ENCODE measurements at places on chromosomes 5 and 9.

GRCh38 chr9:2662496-2662895, 40.9 kb downstream of the VLDLR start:
- DNase-seq = no peak

- DNase-seq = no peak
These were observed 52.8 kb upstream of the ENTREP1 start for GRCh38 chr9:69272212-69272611.

- no peak for DNase-seq
These were observed 59.3 kb upstream of the RNU6ATAC start for GRCh38 chr9:134223591-134224122.

DNA sequence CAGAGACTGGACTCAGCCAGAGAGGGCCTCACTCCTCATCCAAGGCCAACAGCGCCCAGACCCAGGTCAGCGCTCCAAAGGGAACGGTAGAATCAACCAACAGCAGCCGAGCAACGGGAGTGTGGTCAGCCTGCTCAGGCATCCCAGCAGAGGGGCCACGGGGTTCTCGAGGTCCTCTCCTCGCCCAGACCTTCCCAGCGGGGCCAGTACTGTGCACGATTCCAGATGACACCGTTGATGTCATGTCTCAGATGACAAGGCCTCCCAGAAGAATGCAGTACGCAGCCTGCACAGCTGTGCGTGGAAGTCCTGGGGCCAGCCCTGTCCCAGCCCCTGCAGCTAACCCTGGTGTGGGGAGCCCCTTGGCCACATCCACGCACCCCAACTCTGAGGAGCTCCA, 141.0 kb upstream of the PPP1R26 start:
- no peak for DNase-seq

DNA sequence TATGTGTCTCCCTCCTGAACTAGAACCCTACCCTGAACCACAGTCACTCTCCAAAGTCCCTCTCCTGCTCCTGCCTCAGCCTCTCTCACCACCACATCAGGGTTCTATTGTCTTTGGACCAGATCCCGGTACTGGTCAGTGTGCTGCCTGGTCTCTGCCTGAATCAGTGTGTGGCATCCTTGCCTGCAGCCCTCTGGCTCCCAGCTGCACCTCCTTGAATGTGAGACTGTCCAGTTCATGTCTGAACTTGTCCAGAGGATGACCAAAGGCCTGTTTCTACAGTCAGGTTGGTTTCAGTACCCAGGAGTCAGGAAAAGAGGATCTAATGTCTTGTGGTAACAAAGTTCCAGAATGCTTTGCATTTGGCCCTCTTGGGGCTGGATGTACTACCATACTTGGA, 76.8 kb upstream of the RANBP3L start:
- DNase-seq = no peak

GRCh38 chr5:61673007-61673735, 341.1 kb downstream of the ZSWIM6 start:
- DNase-seq = no peak

GRCh38 chr5:32833127-32833526, 122.0 kb downstream of the NPR3 start:
- no peak for DNase-seq

GRCh38 chr9:35089434-35089833, 7.0 kb downstream of the PIGO start:
- no peak for DNase-seq

GRCh38 chr5:179825655-179826182, 5.0 kb downstream of the SQSTM1 start:
- peak; percentile 16 for DNase-seq

- DNase-seq = no peak
These were observed 143.9 kb upstream of the STC2 start for GRCh38 chr5:173472164-173472563.

DNA sequence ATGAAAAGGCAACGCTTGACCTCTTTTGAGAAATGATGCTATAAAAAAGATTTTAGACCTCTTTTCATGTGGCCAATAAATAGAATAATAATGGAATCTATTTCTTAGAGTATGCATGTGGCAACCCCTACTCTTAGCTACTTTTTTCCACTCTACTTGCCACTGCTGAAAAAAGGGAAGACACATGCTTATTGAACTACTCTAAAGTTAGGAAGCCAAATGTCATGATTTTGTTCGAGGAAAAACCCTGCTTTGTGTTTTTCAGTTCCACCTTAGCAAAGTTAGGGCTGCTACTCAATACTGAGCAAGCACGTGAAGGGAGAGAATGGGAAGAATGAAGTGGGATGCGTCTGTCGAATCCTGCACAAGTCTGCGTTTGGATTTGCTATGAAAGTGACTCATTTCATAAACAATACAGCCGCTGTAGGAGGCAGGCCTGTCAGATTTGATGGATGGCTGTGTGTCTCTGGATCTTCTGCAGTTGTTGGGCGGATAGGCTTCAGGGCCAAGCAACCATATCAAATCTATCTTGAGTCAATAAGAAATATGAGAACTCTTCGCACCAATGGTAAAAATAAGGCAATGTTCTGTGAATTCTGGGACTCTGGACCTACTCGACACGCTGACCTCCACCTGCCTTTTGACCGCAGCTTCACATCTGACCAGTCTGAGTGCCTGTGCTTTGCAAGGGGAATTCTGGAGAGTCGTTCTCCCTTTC, 333.6 kb downstream of the PIK3R1 start:
- DNase-seq = no peak

DNA sequence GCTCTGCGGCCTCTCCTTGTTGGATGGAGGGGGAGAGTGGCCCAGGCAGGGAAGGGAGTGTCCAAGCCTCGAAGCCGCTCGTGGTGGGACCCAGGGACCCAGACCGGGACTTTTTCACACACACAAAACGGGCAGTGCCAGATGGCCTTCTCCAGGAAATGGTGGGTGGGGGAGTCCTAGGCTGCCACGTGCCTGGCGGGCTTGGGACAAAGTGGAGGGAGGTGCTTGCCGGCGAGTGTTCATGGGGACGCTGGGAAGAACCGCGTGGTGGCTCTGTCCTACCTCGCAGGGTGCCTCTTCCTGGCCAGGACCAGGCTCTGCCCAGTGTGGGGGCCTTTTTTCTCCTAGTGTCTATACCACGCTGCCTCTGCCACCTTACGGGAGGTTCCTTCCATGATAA, 155.0 kb upstream of the COL5A1 start:
- DNase-seq = no peak

DNA sequence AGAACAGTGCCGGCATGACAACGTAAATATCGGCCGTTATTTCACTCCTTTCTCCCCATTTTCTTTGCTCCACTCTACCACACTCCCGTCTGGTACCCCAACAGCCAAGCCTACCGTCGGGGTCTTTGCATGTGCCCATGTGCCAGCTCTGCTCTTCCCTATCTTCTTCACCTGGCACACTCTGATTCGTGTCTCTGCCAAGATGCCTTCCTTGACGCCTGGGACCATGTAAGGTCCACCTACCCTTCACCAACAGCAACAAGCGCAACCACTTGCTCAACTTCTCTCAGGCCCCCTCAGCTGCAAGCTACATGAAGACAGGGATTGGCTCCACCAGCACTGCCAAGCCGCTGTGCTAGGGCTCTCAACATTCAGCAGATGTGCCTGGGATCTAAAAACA, 4.4 kb downstream of the MGAT1 start:
- no peak for DNase-seq

DNA sequence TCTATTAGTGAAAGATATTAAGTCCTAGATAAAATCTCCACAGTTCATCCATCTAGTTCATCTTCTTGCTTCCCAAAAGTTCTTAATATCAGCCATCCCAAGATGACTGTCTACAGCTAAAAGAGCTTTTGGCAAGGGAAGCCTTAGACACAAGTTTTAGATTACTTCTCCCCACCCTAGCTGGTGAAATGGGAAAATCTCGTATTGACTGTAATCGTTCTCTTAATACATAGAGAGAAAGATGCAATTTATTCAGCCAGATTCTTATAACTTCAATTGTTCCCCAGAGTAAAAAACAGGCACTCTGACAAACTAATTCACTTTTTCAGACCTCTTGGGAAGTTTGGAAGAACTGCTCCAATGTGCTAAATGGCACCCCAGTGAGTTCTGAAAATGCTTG, 1439.6 kb upstream of the C9orf72 start:
- no peak for DNase-seq

GRCh38 chr5:41795125-41795524, 75.1 kb downstream of the OXCT1 start:
- no peak for DNase-seq

- no peak for DNase-seq
These were observed 99.8 kb downstream of the NFIB start for GRCh38 chr9:14214065-14214684.

- DNase-seq = no peak
These were observed 29.9 kb downstream of the HSPA4 start for GRCh38 chr5:133081703-133082102.

DNA sequence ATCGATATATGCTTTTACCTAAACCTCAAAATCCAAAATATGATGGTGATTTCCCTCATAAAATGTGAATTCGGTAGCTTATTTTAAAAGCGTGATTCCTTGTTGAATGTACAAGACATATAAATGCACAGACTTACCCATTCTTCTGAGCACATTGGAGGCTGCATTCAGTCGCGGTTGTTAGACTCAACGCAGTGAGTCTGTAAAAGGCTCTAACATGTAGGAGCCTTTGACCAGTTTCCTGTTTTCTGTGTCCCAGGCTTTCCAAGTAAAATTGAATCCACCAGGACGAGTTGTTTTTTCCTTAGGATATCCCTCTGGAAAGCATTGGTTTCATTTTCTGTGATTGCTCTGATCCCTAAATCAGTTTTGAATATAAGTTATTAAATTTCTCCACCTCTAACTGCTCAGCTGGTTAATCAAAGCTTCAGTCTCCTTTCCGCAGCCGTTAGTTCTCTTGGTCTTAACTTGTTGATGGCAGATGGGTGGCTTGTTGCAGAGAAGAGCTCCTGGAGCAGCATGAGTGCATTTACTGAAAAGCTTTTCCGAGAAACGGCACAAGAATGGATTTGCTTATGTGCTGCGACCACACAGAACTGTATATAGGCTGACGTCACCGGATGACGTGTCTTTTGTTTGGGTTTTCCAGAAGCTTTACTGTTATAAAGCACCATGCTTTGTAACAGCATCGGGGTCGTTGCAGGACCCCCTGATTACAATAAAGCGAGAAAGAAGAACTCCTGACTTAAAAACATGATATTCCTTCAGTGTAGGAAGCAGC, at the start of gene LRRTM2:
Gene LRRTM2 (minus strand): TSS at position 565 of the 781 bp plus-strand sequence. CDS start 424 bp downstream, at position 141.
- no peak for DNase-seq

GRCh38 chr9:114856942-114857315, 51.1 kb upstream of the TNFSF15 start:
- no peak for DNase-seq

DNA sequence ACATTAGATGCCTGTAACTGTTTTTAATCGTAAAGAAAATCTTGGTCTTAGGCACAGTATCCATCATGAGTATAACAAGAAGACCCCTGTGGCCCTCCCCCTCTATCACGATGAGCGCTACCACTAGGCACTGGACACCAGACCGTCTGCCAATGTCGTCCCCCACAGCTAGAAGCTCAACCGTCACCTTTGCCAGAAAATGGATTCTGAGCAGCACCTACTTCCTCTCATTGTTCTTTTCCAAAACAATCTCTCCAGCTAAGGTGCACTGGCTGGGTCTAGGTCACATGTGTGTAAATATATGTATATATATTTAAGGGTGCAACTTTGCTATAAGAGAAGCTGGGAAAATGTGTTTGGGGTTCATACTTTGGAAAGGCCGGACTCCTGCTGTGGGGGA, 15.7 kb upstream of the SSBP2 start:
- DNase-seq = no peak

DNA sequence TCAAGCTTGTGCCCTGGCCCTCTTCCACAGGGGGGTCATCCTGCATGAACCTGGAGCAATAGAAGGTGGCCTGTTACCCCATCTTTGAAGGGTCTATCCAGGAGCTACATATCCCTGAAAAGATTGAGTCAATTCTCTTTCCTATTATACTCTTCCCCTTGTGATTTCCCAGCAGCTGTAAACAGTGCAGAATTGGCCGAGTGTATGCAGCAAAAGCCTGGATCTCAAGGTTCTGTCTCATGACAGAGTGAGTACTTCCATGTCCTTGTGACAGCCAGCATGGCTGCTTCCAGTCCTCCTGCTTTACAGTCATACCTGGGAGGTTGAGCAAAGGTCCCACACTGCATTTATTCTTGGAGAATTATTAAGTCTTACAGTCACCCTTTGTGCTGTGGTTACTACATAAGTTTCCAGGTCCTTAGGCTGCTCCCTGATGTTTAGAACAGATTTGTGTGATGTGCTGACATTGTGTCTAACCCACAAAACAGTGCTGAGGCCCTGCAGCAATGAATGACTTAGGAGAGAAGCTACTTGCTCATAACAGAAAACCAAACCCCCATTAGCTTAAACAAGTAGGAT, 67.5 kb downstream of the NREP start:
- no peak for DNase-seq

- no peak for DNase-seq
These were observed 125.2 kb downstream of the VAV2 start for GRCh38 chr9:133866946-133867345.

DNA sequence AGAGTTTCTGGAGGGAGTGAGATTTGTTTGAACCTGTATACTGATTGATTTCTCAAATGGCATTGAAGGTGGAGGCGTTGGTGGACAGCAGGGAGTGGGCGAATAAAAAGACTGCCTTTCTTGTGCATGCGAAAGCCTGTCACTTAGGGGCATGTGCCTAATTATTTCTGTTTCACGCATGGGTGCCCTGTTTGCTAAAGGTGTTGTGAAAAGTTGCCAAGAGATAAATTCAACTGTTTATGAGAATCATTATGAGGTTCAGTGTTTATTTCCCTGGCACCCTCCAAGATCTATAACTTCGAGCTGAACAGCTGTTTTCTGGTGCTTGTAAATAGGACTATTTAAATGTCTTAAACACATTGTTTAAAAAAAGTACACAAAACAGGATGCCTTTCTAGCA, 67.4 kb upstream of the DMRTA1 start:
- peak; percentile 22 for DNase-seq

DNA sequence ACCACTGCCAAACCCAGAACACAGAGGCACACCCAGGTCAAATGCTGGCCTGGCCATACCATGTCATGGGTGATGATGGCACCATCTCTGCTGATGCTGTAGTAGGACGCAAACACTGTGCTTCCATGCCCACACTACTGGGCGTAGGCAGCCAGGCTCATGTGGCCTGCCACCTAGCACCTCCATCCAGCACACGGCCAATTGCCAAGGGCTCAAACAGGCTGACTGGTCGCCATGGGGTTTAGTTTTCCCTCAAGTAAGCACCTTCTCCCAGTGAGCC, 39.4 kb downstream of the BICD2 start:
- DNase-seq = no peak

- DNase-seq = no peak
These were observed 3.8 kb downstream of the TGFBI start for GRCh38 chr5:136032564-136032963.

DNA sequence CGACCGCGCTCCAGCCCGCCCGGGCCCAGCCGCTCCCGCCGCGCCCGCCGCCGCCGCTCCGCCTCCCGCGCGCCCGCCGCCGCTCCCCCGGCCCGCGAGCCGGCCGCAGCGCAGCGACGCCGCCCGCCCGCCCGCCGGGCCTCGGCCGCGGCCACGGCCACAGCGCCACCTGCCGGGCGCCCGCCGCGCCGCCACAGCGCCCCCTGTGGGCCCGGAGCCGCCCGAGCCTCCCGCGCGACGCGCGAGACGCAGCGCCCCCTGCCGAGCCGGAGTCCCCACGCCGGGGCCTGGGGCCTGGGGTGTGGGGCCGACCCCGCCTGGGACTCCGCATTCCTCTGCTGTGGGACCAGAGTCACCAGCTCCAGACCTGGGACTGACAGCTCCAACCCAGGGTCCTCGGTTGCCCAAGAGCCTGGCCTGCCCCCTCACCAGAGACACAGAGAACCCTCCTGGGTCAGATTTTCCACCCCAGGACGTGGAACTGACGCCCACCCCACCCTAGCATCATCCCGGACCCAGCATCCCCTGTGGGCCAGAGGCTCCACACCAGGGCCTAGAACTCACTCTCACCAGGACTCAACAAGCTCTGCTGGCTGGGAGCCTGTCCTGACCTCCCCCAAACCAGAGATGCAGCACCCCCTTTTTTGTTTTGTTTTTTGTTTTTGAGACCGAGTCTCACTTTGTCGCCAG, at the start of gene RAPGEF1:
Gene RAPGEF1 (minus strand): TSS at position 118 of the 690 bp plus-strand sequence. CDS start 246 bp downstream, outside the sequence.
- DNase-seq = no peak
